Activated naive CD8-positive, alpha-beta T cell treated with anti-CD3 and anti-CD28 coated beads for 36 hours (primary cell): ENCODE measurements at places on chromosomes 11 and 22.

DNA sequence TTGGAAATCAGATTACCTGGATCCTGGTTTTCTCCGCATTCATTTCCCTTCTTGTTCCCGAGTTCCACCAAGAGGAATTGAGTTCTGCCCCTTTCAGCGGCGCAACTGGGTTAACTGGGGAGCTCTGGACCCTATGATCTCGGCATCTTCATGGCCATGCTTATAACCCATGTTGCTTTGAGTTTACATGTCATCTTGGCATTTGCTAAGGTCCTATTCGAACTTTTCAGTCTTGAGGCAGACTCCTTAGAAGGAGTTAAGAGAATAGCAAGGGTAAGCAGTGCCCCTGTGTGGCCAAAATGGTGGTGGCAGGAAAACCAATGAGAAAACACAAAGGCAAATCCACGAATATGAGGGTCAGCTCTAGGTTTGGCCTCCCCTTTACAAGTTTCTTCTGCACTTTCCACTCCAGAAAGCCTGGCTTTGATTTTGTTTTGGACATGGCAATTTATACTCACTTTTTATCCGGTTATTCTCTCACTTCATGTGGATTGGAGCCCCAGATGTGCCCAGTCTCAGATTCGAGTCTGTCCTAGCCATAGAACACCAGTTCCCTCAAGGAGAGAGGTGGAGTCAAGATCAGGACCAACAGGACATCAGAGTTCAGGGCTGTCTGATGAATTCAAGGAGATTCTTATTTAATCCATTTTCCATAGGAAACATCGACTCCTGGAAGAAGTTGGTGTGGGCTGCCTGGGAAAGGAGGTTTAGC is 55.3 kb upstream of the FBXO3 start:
- peaks cover 1% of the 10 kb centered on the region for H3K36me3 ChIP-seq
- peaks cover 3% of the 10 kb centered on the region for H3K4me1 ChIP-seq
- H3K27me3 ChIP-seq, result peaks cover 73% of the 10 kb centered on the region
- H3K4me3 ChIP-seq, result peak overlapping the region; percentile 78
- no peak overlapping the region for H3K27ac ChIP-seq

DNA sequence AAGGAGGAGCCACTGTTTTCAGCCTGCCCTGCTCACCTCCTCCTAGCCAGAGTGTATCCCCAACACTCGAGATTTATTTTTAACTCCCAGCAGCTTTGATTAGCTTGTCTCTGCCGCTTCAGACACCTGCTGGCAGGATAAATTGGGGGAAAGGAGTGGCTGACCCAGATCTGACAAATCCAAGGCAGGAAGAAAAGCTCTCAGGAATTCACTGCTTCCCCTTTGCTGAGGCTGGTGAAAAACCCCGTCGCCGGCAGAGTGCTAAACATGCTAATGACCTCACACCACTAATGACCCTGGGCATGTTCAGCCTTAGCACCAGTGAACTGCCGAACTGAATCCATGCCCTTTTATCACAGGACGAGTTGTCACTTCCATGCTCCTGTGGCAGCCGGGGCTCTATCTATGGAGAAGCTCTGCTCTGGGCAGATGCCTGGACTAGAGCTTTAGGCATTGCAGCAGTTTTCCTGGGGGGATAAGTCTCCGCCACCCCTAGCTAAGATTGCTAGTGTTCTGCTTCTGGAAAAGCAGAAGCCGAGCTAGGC is 52.2 kb downstream of the FEZ1 start:
- H3K27me3 ChIP-seq, result peaks cover 24% of the 10 kb centered on the region
- no peak overlapping the region for H3K27ac ChIP-seq
- DNase-seq, result no peak
- no peaks in the 10 kb centered on the region for H3K4me1 ChIP-seq

- peaks cover 9% of the 10 kb centered on the region for H3K4me1 ChIP-seq
- H3K36me3 ChIP-seq, result no peaks in the 10 kb centered on the region
- no peaks in the 10 kb centered on the region for H3K27me3 ChIP-seq
- no peak overlapping the region for H3K27ac ChIP-seq
- no peak overlapping the region for H3K4me3 ChIP-seq
- no peak for DNase-seq
These were observed 49.9 kb downstream of the SIK2 start for GRCh38 chr11:111652184-111652583.

DNA sequence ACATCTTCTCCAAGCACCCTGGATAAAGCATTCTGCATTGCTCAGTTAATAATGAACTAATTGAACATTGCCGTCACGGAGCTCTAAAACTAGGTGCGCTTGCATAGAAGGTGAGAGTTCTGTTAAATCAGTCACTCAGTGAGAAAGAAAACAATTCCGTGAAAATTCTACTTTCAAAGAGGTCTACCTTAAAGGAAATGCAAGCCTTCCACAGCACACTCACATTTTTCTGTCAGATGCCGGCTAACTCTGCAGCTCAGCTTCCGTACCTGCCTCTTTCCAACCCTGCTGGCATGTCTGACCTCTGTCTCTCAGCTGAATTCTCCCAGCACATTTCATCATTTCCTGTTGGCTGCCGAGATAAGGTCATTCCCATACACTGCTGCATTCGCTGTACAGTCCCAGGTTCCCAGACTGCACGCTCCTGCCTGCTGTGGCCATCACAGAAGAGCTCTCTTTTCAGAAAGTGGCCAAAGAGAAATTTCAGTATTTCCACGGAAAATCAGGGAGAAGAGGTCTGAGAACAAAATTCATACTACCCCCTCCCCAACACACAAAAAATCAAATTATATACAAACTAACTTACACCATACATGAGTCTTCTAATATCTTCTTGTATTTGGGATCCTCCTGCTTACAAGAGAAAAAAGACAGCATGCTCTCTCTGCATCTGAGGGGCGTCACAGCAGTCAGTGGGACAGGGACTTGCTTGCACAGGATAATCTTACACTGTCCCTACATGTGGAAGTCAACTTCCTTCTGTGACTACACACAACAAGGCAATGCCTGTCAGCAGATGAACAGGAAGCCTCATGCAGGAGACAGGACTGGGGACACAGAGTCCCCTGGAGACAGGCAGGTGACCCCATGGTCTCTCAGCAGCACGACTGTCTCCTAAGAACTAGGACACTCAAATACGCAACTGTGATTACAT is 55.1 kb downstream of the PACSIN2 start:
- peaks cover 69% of the 10 kb centered on the region for H3K4me1 ChIP-seq
- peak overlapping the region; percentile 70 for H3K4me3 ChIP-seq
- no peaks in the 10 kb centered on the region for H3K27me3 ChIP-seq

DNA sequence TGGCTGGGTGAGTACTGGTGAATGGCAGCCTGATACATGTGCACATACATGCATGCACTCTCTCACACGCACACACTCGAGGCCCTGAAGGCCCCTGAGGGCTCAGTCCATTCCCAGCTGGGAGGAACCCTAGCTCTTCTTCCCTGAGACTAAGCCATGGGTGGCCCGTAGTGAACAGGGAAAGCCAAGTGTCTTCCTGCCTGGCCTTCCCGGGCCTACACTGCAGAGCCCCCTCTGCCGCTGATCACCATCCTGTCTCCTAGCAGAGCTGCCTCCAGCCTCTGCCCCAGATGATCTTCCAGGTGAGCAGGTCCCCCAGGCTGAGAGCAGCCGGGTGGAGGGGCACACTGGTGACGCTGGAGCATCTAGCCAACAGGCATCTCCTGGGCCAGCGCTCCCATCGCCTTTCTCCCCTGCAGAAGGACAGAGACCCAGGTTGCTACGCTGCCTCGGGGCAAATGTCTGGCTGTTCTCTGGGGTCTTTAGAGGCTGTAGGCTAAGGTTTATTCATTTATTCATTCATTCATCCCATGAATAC is 57.3 kb downstream of the CD82 start:
- DNase-seq, result no peak
- H3K27ac ChIP-seq, result peak overlapping the region; percentile 64

DNA sequence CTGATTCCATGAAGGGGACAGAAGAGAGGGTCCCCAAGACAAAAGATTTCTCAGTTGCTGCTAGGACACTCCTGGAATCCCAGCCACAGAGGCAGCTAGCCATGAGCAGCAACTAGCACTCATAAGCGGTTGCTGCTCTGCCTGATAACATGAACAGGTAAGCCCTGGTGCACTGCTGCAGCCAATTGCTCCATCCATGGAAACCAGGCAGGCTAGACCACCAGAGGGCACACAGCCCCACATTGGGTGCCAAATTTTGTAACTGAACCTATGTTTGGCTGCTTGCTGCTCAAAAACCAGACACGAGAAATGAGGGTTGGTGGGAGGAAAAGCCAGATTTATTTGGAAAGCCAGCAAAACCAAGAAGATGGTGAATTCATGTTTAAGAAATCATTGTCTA is 21.9 kb upstream of the QSER1 start:
- no peaks in the 10 kb centered on the region for H3K36me3 ChIP-seq
- H3K4me1 ChIP-seq, result no peaks in the 10 kb centered on the region
- H3K4me3 ChIP-seq, result no peak overlapping the region
- no peak overlapping the region for H3K27ac ChIP-seq
- H3K27me3 ChIP-seq, result peaks cover 5% of the 10 kb centered on the region
- peak; percentile 18 for DNase-seq

- H3K27me3 ChIP-seq, result no peaks in the 10 kb centered on the region
- H3K4me3 ChIP-seq, result no peak overlapping the region
- no peaks in the 10 kb centered on the region for H3K36me3 ChIP-seq
- H3K27ac ChIP-seq, result no peak overlapping the region
- DNase-seq, result no peak
These were observed 224.6 kb upstream of the CCDC90B start for GRCh38 chr11:83510530-83511460.

DNA sequence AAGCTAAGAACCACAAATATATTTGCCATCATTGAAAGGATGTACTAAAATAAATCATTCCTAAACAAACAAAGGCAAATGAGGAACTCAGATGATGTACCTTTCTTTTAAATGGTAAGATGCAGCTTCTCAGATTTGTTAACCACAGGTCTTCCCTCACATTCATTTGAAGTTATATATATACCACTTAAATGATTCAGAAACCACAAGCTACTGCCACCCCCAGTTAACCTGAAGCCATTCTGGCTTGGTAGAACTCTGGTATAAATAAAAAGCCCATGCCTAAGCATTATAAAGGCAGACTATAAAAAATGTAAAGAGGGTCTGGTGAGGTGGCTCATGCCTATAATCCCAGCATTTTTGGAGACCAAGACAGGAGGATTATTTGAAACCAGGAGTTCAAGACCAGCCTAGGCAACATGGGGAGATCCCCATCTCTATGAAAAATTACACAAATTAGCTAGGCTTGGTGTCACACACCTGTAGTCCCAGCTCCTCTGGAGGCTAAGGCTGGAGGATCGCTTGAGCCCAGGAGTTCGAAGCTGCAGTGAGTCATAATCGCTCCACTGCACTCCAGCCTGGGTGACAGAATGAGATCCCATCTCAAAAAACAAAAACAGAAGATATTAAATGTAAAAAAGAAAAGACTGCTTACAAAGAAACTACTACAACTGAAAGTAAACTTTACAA is 1185.3 kb downstream of the JRKL start:
- H3K27me3 ChIP-seq, result no peaks in the 10 kb centered on the region
- H3K4me1 ChIP-seq, result no peaks in the 10 kb centered on the region

- H3K36me3 ChIP-seq, result peaks cover 80% of the 10 kb centered on the region
- H3K4me1 ChIP-seq, result peaks cover 49% of the 10 kb centered on the region
- no peak overlapping the region for H3K27ac ChIP-seq
- no peaks in the 10 kb centered on the region for H3K27me3 ChIP-seq
- DNase-seq, result no peak
- H3K4me3 ChIP-seq, result no peak overlapping the region
These were observed 55.7 kb upstream of the SORL1-AS1 start for GRCh38 chr11:121508449-121508848.

DNA sequence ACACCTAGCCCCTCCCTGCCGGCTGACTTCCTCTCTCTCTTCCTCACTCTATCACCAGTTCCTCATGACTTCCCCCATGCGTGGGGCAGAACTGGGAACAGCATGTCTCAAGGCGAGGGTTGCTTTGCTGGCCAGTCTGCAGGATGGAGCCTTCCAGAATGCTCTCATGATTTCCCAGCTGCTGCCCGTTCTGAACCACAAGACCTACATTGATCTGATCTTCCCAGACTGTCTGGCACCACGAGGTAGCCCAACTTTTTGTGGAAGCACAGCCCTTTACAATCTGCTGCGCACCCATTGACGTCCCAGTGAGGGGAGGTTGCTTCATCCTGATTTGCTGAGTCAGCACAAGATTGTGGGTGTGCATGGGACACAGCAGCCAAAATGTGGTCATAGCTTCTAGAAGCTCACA is 8.6 kb downstream of the TCN2 start:
- no peak overlapping the region for H3K27ac ChIP-seq
- DNase-seq, result no peak
- peaks cover 2% of the 10 kb centered on the region for H3K27me3 ChIP-seq
- H3K4me1 ChIP-seq, result no peaks in the 10 kb centered on the region

GRCh38 chr11:129275828-129276227 is 83.7 kb upstream of the ARHGAP32 start:
- no peaks in the 10 kb centered on the region for H3K36me3 ChIP-seq
- peaks cover 32% of the 10 kb centered on the region for H3K4me1 ChIP-seq
- no peak overlapping the region for H3K4me3 ChIP-seq
- DNase-seq, result no peak

DNA sequence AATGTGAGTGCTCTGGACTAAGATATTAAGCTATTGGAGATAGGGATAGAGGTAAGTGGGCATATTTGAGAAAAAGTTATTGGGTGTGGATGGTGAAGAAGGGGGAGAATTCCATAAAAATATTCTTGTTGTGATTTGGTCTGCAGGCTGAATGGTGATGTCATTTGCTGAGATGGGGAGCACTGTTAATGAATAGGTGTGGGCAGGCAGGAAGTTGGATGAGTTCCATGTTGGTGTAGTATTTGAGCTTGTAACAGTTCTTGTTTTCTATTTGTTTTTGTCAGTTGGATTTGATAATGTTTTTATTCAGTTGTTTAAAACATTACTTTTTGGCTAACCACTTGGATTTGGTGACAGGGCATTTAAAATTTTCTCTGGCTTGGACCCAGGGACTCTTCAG is 168.8 kb downstream of the C11orf87 start:
- no peaks in the 10 kb centered on the region for H3K4me1 ChIP-seq
- no peak overlapping the region for H3K27ac ChIP-seq
- H3K27me3 ChIP-seq, result no peaks in the 10 kb centered on the region
- no peak for DNase-seq
- H3K4me3 ChIP-seq, result no peak overlapping the region

- H3K4me1 ChIP-seq, result no peaks in the 10 kb centered on the region
- no peak overlapping the region for H3K4me3 ChIP-seq
- no peaks in the 10 kb centered on the region for H3K27me3 ChIP-seq
- no peak overlapping the region for H3K27ac ChIP-seq
- H3K36me3 ChIP-seq, result no peaks in the 10 kb centered on the region
These were observed 15.7 kb upstream of the C11orf58 start for GRCh38 chr11:16722581-16723344.

DNA sequence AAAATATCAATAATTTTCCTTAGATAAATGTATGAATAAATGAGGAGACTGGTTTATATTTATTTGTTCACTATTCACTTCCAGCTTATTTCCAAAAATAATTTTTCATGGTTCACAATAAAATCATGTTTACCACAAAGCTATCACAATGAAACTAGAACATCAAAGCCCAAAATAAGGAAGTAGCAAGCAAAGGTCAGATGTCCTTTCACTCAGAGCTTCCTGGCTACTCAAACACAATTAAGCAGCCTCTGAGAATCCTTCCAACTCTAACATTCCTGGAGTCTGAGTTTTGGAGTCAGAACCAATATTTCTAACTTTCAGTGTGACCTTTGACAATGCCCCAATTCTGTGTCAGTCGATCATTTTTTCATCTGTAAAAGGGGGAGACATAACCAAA is 527.0 kb downstream of the SOX6 start:
- H3K27me3 ChIP-seq, result no peaks in the 10 kb centered on the region
- H3K27ac ChIP-seq, result no peak overlapping the region
- no peak overlapping the region for H3K4me3 ChIP-seq
- H3K4me1 ChIP-seq, result no peaks in the 10 kb centered on the region
- no peak for DNase-seq

- H3K4me3 ChIP-seq, result no peak overlapping the region
- peaks cover 28% of the 10 kb centered on the region for H3K4me1 ChIP-seq
These were observed 108.8 kb upstream of the CD44 start for GRCh38 chr11:35029979-35030682.
